HFFc6 (cell line): ENCODE measurements at places on chromosomes 6 and 20. TPM values are rescaled to one million over a fixed set of nuclear protein-coding genes. Genes with fewer than 3 reads are reported as not detected.

PHF20 gene
- total RNA-seq = 31.5 to 37.3 TPM (median 34.7 TPM) in 3 replicates

BPI gene
- not detected in 2 replicates for total RNA-seq

SLC12A5 gene
- 0.61 to 0.72 TPM in 2 of 3 replicates, not detected in the other for total RNA-seq

INSM1 gene
- not detected in 2 replicates for total RNA-seq

PBOV1 gene
- total RNA-seq = not detected in 3 replicates

SGK2 gene
- not detected in 3 replicates for total RNA-seq

CDH22 gene
- total RNA-seq = not detected in 2 replicates

MMUT gene
- total RNA-seq = 16.4 TPM in 2 replicates

PAX1 gene
- not detected in 3 replicates for total RNA-seq

SLPI gene
- not detected in 3 replicates for total RNA-seq

ECT2L gene
- not detected in 2 replicates for total RNA-seq

SCRT2 gene
- total RNA-seq = not detected in 3 replicates

PLCB1 gene
- 18.1 and 22.4 TPM in 2 replicates for total RNA-seq

DOK5 gene
- total RNA-seq = not detected in 3 replicates

TSHZ2 gene
- not detected in 2 replicates for total RNA-seq

EEF1E1 gene
- total RNA-seq = 36.7 to 45.9 TPM (median 36.8 TPM) in 3 replicates

COL9A1 gene
- total RNA-seq = not detected in 3 replicates

OLIG3 gene
- total RNA-seq = not detected in 3 replicates

ACTL10 gene
- total RNA-seq = 1.8 to 2.5 TPM (median 2.0 TPM) in 3 replicates

NOX3 gene
- total RNA-seq = not detected in 3 replicates

MYMX gene
- total RNA-seq = not detected in 3 replicates

EBF4 gene
- not detected in 2 replicates for total RNA-seq

C2 gene
- total RNA-seq = 0.24 to 0.41 TPM in 2 of 3 replicates, not detected in the other

C6orf58 gene
- not detected in 3 replicates for total RNA-seq

EYA2 gene
- 0.22 TPM in 1 of 3 replicates, not detected in the others for total RNA-seq

FLRT3 gene
- not detected in 2 replicates for total RNA-seq

GPX5 gene
- total RNA-seq = not detected in 3 replicates

IBTK gene
- 34.0 to 34.8 TPM (median 34.3 TPM) in 3 replicates for total RNA-seq

STMND1 gene
- not detected in 3 replicates for total RNA-seq

PTK7 gene
- total RNA-seq = 64.2 to 109 TPM (median 98.2 TPM) in 3 replicates

PSMF1 gene
- 178 to 204 TPM (median 184 TPM) in 3 replicates for total RNA-seq

LST1 gene
- total RNA-seq = not detected in 2 replicates

IRF4 gene
- total RNA-seq = not detected in 2 replicates

LY6G6C gene
- not detected in 3 replicates for total RNA-seq

FOXQ1 gene
- total RNA-seq = 0.55 and 2.8 TPM in 2 replicates

BPHL gene
- 10.8 and 11.7 TPM in 2 replicates for total RNA-seq
